Ascending aorta (tissue), 2 donors: ENCODE measurements at places on chromosomes 5 and 9. TPM values are rescaled to one million over a fixed set of nuclear protein-coding genes. Genes with fewer than 3 reads are reported as not detected.

GRCh38 chr5:5335700-5336264, 86.7 kb upstream of the ICE1 start:
- no peak for DNase-seq

DNA sequence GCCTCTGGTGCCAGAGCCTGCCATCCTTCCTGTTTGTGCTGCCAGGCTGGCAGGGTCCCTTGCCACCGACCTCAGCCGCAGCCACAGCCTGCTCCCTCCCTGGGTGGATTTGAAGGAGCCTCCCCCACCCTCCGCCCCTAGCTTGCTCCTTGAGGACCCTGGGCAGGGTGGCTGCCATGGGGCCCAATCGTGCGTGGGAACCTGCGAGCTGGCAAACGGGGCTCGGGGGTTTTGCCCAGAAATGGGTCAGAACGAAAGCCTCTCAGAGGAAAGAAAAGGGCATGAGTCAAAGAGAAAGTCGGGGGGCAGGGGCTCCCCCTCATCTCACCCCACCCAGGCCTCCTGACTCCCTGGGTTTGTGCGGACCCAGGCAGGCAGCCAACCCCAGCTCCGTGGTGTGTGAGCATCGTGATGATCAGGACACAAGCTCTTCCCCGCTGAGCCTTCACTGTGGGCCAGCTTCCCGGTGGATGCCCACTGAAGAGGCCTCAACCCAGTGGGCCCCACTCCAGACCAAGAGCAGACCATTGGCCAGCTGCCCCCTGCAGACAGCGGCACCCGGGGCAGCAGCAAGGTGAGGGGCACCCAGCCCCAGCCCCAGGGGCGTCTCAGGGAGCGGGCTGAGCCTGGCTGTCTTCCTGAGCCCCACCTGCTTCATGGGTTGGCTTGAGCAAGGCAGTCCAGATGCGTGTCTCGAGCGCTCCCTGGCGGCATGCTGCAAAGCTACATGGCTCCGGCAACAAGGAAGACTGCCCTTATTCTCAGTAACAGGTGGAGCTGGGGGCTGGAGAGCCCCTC, 3.0 kb upstream of the FUT7 start:
- no peak for DNase-seq

DNA sequence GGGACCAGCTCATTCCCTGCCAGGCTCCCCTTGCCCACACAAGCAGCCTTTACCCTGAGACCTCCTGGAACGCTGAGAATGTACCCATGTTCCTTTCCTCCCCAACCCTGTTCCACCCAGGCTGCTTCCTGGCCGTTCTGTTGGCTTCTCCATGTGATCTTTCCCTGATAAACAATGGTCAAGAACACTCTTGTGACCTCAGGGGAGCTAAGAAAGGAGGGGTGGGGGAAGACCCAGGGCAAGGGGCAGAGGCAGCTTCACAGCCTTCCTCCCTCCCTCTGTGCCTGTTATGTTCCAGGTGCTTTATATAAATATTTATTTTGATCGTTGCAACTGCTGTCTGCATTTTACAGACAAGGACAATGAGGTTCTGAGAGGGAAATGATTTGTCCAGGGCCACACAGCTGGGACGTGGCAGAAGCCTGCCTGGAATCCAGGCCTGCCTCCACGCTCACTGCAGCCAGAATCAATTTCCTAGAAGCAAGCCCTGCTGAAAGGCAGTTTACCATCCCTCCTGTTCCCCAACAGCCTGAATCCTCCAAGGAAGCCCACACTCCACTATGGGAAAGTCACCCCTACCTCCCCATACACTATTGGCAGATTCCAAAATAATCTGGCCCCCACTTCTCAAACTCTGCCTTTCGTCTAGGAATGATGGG, 3.9 kb downstream of the SHROOM1 start:
- DNase-seq: no peak

The PPP2R2B gene
- 10.0 TPM for total RNA-seq

DNA sequence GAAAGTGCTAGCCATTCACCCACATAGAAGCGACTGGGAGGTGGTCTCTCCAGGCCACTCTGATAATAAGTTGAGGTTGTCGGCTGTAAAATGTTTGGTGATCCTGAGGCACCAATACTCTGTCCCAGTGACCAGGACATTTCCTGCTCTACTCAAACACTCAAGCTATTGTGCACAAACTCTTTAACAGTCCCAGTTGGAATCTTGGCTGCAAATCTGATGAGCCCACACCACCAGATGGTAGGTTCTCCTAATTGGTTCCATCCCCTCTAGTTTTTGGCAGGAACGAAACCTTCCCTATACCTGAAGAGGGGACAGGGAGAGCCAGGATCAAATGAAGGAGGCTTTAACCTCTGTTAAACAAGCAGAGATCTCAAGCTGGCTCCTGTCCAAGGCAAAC, 14.3 kb downstream of the GRIA1 start:
- no peak for DNase-seq

GRCh38 chr5:66877843-66878242, 281.6 kb downstream of the MAST4 start:
- DNase-seq: no peak

- no peak for DNase-seq
Observed at GRCh38 chr5:159263569-159263905, 447 bp downstream of the UBLCP1 start.

The ADAMTS6 gene
- 8.9 TPM for total RNA-seq

- no peak for DNase-seq
Observed at GRCh38 chr9:89379508-89380115, 61.3 kb downstream of the SECISBP2 start.

The PCDHGA11 gene
- total RNA-seq: 5.3 TPM

DNA sequence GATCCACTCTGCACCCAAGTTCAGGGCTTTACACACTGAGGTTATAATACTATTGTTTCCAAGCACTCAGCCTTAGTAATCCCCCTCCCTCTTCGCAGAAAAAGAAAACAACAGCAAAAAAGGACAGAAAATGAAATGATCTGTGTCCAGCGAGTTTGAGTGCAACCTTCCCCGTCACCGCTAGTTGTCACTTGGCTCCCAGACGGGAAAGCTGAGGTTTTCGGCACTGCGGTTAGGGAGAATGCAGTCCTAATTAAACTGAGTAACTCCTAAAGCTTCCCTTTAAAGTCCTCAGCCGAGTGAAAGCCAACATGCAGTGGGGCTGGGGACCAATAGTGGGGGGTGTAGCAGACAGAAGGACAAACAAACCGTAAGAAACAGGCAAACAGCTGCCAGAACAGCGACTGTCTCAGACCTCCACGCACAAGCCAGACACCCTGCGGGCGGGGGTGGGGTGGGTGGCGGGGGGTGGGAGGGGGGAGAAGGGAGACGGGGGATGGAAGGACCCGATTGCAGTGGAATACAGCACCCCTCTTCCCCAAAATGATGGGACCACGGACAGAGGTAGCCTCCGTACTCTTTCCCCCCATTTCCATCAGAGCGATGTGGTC, 680 bp downstream of the GLRA1 start:
- no peak for DNase-seq

GRCh38 chr9:135787317-135787716, 85.3 kb downstream of the KCNT1 start:
- no peak for DNase-seq

DNA sequence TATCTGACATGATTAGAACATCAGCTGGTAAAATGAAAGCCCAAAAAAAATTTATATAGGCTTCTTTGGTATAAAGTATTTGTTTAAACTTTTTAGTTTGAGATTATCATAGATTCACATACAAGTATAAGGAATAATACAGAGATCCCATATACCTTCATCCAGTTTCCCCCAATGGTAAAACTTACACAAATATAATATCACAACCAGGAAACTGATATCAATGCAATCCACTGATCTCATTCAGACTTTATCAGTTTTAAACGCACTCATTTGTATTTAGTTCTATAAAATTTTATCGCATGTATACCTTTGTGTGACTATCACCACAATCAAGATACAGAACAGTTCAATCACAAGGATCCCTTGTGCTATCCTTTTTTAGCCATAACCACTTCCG, 3.8 kb downstream of the FAM114A2 start:
- no peak for DNase-seq

- no peak for DNase-seq
Observed at GRCh38 chr9:37935096-37935495, 31.2 kb upstream of the SLC25A51 start.

GRCh38 chr9:14139287-14139686, 174.7 kb downstream of the NFIB start:
- DNase-seq: no peak

The IER5L gene
- total RNA-seq: 86.1 TPM
